ENCODE measurements at places on chromosomes 11 and 22.

- DNase-seq: peak; percentile 65
Observed at GRCh38 chr11:67483831-67484665, 1.2 kb downstream of the AIP start.

DNA sequence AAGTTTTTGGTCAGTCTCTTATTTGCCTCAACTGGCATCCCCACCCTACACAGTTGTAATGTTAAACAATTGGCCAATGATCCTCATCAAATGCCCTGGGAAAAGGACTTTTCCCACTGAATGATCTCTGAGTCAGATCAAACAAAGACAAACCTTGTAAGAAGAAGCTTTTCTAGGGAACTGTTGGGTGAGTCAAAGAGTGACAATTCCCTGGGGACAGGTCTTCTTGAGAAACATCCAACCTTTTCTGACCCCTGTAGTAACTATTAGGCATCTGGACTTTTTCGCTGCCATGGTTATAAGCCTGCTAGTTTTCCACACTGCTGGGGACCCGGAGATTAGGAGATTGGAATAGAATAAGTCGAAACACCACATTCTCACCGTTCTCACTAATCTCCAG is 789.8 kb upstream of the API5 start:
- no peak for DNase-seq

- DNase-seq: no peak
Observed at GRCh38 chr11:12220305-12220704, 109.9 kb downstream of the MICAL2 start.

DNA sequence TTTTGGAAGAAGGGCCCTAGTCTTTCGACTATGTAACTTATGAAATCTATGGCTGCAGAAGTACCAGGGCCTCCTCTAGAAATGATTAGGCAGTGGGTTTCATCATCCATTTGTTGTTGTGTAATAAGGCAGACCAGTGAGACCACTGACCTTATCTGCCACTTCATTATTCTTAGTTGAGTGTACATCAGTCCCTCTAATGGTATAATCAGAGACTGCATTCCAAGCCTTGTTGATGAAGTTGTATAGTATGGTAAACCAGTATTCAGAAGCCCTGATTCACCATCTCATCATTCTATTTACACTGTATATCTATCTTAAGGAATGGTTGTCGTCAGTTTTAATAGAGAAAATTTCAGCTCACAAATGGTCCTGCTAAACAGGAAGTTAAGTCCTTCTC is 32.2 kb upstream of the GRIA4 start:
- DNase-seq: no peak

DNA sequence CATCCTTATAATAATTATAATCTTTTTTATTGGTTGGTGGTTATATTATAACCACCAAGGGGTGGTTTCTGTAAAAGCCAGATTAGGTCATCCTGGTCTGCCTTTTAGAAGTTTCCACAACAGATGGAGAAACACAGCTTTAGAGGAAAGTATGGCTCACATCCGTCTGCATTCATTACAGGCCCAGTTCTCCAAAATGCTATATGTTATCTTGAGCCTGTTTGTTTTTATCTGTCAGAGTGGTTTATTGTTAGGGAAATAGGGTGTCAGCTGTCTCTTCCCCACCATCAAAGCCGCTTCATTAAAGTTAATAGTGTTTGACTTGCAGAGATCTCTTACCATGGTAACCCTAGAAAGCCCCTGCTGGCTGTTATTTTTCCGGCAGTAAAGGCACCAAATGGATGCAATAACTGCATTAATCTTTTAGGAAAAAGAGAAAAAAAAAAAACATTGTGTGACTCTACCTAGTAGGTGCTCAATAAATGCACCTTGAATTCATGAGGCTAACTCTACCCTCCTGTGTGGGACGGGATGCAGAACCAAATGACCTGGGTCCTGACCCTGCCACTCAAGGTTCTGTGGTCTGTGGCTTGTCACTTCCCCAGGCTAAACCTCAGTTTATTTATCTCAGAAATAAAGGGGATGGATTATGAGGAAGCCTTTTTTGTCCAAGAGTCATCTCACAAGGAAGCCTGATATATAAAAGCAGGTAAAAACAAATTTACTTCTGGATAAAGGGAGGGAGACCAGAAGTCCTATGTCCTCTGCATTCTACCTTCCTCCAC is 118.3 kb downstream of the WT1 start:
- no peak for DNase-seq

DNA sequence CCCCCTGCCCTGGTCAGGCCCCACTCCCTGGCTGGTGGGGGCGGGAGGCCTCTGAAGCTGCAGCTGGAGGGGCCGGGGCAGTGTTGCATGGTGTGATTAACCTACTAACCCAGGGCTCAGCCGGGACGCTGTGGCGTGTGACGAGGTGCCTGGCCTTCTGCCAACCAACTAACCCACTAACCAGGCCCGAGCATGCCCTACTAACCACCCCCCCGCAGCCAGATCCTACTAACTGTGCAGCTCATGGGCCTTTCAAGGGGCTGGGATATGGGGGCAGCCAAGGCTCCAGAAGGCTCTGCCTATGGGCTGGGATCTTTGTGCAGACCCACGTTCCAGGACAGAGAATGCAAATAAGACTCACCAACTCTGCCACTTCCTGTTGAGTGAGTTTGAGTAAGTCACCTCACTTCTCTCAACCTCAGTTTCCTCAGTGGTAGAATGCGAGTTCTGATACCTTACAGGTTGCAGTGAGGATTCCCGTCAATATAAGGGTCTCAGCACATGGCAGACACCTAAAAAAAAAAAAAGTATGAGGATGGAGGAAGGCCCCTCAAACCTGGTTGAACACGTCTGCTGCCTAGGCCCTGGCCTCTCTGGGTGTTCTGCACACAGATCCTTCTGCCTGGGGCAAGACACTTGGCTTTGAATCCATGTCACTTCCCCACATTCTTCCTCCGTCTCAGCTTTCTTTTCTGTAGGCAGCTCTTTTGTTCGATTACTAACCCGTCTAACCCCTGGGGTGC is 14.1 kb downstream of the MIAT start:
- DNase-seq: peak; percentile 72

GRCh38 chr22:39731881-39732555 is 161.5 kb downstream of the CACNA1I start:
- DNase-seq: no peak

DNA sequence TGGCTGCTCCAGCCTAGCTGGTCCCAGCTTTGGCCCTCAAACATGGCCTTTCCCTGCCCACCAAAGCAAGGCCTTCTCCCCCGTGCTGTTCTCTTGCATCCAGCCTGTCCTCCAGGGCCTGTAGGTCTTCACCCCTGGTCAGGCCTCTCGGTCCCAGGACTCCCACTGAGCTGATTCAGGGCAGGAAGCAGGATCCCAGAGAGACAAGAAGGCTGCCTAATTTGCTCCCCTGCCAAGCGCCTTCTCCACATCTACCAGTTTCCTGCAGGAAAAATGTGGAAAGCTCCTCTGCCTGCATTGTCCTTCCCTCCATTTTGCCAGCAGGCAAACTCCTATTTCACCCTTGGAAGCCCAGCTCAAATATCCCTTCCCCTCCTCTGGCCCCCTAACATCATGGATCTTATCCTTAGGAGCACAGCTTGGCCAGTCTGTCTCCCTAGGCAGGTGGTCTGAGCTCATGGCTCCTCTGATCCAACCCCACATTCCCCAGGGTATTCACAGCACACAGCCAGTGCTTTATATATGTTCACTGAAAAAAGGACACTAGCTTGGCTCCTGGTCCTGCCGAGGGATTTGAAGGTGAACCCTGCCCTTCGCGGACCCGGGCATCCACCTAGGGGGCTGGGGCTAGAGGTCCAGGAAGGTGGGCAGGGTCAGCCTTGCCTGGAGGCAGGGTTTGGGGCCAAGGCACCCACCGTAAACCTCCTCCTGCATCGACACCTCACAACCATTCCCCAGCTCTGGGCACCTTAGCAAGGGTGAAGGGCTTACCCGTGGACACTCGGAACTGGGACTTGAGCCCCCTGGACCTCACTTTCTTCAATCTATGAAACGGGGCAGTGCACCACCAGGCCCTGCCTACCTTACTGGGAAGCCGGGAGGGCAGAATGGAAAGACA is 968 bp downstream of the RHBDD3 start:
- no peak for DNase-seq

- no peak for DNase-seq
Observed at GRCh38 chr22:20396639-20397038, 2.7 kb downstream of the ZNF74 start.

Measured in activated T-cell treated with anti-CD3 and anti-CD28 coated beads, Interleukin-2, amount 50 U/mL, for 72 hours (primary cell).